NCI-H774 (cell line): ENCODE measurements at places on chromosomes 3 and 15.

DNA sequence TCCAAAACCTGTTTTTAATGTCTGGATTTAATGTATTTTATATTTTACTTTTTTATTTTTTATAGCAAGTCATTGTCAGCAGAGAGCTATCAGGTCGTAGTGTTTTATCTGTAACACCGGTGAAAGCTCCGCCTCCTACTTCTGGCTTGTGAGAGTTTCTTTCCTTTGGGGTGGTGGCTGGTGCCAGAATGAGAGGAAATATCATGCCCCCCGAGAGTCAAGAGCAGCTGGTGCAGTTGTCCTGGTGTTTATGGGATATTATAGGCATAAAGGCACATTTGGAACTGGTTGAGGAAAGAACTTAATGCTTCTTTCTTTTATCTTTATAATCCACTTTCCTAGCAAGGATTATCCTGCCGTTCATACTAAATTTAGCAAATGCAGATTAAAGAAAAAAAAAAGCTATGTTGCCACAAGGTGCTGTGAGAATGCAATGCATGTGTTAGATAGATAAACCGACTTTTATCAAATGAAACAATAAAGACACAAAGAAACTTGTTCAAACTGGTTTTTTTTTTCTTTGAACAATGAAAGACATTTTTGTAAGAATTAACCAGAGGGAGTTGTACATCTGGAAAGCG is 260.1 kb upstream of the PLSCR5 start:
- no peak for DNase-seq

- DNase-seq = no peak
Measured at GRCh38 chr15:93278006-93278405, 189.0 kb upstream of the RGMA start.

DNA sequence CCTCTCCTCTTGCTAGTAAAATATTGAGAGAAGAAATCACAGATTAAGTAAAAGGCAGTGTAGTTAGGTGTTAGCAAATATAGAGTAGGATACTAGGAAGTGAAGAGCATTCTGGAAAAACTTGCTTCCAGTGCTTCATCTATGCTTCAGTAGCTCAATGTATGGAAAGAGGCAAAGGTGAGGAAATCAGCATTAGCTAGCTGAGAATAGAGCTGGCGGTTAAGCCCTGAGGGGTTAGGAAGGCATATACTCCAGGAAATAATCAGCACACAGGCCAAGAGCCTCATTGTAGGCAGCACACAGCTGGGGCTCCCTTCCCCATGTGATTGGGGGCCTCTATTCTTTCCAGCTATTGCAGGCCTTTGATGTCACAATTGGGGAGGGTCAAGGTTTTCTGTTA is 13.8 kb downstream of the RCCD1 start:
- DNase-seq = no peak

- DNase-seq = no peak
Measured at GRCh38 chr3:149575961-149576564, 81.8 kb downstream of the WWTR1 start.

DNA sequence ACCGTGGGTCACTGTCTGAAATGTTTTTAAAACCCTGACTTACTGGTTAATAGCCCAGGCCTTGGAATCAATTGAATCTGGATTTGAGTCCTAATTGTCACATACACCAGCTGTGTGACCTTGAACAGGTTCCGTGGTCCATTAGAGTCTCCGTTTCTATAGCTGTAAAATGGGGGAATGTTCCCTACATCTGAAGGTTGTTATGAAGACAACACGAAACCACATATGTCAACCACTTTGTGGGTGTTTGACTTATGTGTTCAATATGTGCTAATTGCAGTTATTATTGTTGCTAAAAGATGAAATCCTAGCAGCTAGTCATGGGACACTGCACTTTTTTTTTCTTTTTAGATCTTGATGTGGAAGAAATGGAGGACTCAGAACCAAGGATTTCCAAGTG is 35.3 kb downstream of the ZBTB38 start:
- DNase-seq = no peak

DNA sequence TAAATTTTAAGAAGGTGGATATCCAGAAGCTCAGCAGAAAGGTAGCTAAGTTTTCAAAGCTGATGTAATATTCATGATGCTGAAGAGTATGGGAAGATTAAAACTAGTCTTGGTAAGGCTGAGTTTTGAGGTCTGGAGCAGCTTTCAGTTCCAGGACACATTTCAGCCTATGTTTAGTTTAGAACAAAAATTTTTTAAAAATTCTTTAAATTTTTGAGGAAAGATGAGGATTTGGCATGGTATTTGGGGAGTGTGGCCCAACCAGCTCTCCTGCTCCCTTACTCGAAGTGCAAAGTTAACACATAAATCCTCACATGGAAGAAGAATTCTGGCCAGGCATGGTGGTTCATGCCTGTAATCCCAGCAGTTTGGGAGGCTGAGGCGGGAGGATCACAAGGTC is 1039.1 kb downstream of the NAALADL2 start:
- DNase-seq = no peak

GRCh38 chr3:188559856-188560255 is 405.9 kb downstream of the LPP start:
- DNase-seq = no peak

- DNase-seq = no peak
Measured at GRCh38 chr3:41075975-41076374, 123.3 kb upstream of the CTNNB1 start.

DNA sequence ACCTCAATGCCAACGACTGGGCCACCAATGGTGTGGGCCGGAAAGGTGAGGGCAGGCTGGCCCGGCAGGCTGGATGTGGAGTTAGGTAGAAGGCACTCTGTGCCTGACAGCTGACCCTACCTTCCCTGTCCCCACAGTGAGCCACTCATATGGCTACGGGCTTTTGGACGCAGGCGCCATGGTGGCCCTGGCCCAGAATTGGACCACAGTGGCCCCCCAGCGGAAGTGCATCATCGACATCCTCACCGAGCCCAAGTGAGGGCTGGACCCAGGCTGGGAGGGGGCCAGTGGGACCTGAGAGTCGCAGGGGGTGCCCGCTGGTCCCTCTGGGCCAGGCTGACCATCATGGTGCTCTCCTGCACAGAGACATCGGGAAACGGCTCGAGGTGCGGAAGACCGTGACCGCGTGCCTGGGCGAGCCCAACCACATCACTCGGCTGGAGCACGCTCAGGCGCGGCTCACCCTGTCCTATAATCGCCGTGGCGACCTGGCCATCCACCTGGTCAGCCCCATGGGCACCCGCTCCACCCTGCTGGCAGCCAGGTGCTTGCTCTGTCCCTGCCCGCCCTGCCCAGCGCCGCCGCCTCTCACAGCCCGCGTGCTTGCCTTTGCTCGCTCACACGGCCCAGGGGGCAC is 4.5 kb upstream of the FES start:
- no peak for DNase-seq

GRCh38 chr3:70315021-70315420 is 2.6 kb upstream of the MDFIC2 start:
- no peak for DNase-seq
